ENCODE measurements at places on chromosomes 11 and 22.
A peak's percentile ranks its signal among the peaks of the same experiment; 100 is the strongest.

DNA sequence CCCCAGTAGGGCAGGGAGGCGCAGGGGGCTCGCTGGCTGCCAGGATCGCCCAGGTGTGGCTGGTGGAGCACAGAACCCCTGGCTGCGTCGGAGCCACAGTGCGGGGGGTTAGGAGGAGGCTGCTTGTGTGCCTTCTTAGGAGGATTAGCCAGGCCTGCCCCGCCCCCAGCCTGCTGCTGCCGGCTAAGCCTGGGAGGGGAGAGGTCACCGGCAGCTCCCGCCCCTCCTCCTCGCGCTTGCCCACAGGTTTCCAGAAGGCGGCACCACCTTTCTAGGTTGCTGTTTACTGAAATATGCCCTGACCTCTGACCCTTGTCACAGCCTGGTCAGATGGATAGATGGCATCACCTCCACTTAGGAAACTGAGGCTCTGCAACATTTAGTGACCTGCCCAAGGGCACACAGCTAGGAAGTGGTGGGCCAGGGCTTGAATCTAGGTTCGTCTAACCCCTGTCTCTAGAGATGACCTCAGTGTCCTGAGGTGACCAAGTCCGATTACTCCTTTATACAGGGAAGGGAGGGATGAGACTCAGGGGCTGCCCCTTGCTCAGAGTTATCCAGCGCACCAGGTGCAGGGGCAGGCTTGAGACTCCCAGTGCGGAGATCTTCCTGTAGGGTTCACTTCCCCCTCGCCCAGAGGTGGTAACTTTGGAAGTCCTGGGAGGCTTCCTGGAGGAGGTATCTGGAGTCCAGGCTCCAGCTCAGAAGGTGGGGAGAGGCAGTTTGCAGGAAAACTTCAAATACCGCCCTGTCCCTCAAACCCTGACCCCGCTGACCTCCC lies 44.0 kb downstream of the MYO7A start:
- DNase-seq = no peak

GRCh38 chr11:134819041-134819440 lies 407.0 kb upstream of the B3GAT1 start:
- DNase-seq = no peak

GRCh38 chr22:46104881-46105493 lies 45.3 kb upstream of the PPARA start:
- DNase-seq = no peak

- DNase-seq = no peak
These were observed 57.4 kb downstream of the JAM3 start for GRCh38 chr11:134126217-134126822.

DNA sequence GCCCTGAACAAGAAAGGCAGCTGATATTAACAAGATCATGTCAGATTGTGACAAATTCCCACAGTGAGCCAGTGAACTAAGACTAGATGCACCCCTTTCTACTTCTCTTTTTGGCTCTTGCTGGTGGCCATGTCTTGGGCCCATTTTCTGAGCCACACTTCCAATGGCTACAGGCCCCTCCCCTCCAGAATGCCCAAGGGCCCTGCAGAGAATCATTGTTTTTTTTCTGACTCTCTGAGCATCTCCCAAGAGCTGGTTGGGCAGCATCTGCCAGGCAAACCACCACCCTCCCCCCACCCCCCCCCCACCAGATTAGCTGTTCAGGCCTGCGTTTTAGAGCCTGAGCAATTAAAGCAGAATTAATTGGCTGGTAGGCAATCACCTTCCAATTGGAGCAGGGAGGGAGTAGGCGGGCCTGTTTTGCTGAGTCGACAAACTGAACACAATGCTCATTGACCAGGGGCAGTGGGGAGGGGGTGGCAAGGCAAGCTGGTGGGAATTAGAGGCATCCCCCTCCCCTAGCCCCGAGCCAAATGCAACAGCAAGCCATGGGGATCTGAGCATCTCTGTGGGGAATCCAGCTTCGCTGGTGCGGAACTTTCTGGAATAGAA lies 541.4 kb downstream of the MN1 start:
- no peak for DNase-seq

GRCh38 chr22:32903507-32903906 lies 102.0 kb downstream of the TIMP3 start:
- DNase-seq = no peak

- DNase-seq = no peak
These were observed 51.8 kb downstream of the IGSF9B start for GRCh38 chr11:133904818-133905515.

DNA sequence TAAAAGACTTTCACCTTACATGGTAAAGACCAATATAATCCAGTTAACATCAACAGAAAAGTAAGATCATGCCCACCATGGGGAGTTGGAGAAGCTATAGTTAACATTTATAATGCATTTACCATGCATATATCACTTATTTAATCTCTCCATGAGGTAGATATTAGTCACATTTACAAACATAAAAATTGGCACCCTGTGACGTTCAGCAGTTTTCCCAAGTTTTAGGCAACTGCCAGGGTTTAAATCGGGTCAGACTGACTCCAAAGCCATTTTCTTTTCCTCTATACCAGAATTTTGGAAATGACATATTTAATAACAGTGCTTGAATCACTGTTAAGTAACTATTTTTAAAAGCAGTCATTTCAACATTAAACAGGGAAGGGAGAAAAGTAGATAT lies 266.3 kb downstream of the DDX10 start:
- DNase-seq = no peak

DNA sequence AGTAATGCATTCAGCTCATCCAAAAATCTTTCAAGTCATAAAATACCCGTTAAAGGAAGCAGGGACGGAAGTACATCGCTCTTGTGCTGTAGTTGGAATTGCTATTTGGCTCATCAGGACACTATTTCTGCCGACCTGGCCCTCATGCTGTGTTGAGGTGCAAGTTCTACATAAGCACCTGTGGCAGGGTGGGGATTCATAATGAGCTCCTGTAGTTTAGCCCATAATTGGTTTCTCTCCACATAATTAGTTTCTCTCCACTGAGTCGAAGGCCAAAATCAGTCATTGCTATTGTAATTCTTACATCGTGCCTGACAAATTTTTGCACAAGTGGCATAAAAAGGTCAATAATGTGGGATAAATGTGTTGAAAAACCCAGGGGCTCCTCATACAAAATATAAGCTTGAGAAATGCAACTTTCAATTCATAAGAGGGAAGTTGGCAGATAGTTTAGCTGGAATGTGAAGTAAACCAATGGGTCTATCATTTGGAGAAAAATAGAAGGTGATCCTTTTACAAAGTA lies 14.9 kb upstream of the ISX start:
- DNase-seq = no peak

- no peak for DNase-seq
These were observed 81.7 kb downstream of the C11orf91 start for GRCh38 chr11:33618956-33619355.

DNA sequence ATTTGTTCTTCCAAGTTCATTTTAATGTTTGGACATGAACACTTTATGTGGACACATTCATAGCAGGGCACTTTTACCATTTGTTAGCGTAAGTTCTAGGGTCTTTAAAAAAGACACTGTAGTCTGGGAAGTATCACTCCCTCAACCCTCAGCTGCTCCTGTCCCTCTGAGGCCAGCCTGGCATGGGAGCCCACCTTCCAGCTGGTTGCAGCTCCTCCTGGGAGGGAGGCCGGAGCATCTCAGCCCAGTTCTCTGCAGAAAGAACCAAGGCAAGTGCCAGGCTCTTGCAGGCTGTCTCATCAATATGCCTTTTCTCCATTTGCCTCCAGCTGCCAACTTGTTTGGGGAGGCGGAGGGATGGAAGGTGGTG lies 150.6 kb downstream of the OPCML start:
- no peak for DNase-seq

- no peak for DNase-seq
These were observed 5.8 kb upstream of the MIEF1 start for GRCh38 chr22:39496131-39496838.

DNA sequence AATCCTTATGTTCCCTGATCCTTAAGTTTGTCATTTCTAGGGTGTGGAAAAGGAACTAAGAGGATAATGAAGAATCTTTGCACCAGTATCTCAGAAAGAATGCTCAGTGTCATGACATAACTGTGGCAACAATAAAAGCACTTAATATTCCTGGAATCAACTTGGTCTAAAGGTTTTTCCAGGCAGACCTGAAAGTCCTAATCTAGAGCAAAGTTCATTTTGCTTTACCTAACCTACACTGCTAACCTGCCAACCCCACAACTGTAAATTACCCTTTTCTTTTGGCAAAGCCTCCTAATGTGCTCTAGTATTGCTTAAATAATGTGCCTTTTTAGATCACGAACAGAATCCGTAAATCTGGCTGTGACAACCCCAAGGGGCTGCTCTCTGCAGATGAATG lies 82.5 kb downstream of the AMBRA1 start:
- no peak for DNase-seq

DNA sequence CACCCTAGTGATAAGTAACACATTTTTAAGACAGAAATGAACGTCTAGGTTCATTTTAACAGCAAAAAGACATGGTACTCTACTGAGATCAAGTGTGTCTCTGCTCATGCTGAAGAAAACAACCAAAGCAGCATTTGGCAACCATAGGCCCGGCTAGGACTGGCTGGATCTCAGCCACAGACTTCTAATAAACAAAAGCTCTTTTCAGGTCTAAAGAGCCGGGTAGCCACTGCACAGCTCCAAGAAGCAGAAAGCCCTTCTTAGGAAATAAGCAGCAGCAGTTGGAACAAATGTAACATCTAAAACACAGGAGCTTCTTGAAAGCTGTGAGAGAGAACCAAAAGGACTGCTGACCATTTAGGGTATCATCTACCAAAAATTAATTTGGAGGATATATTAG lies 37.6 kb downstream of the PITPNB start:
- DNase-seq = no peak

- DNase-seq = no peak
These were observed 29.8 kb downstream of the SIK3 start for GRCh38 chr11:117068303-117068860.

DNA sequence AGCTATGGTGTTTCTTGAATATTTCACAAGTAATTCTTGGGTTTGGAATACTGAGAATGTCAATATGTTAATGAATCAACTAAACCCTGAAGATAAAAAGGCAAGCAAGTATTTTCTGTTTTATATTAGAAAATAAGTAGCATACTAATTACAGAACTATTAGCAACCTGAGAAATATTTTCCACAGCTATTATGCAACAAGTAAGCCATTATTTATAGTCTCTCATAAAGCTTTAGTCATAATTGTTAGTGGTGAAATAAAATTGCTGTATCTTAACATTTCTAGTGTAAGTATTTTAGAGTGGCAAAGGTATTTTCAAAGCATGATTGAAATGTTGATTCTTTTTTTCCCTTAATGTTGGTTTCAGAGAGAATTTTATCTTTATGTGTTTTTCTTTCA lies 53.3 kb downstream of the FAR1 start:
- DNase-seq = no peak

GRCh38 chr11:133753150-133753549 lies 92.2 kb downstream of the SPATA19 start:
- no peak for DNase-seq

DNA sequence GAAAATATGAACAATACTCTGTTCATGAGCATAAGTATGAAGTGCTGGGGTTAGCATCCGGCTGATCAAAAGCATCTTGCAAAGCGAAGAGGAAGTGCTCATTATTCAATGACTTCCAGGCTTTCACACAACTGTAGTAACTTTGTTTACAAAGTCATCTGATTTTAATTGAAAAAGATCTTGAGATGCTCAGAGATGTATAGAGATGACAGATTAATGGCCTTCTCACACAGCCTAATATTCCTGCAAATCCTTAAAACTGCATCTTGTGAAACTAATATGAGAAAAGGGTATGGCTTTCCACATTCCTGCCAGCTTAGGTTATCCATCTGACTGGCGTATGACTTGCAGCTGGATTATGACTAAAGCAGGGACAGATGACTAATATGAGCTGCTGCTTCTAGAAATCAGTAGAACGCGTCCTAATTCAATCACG lies 125.4 kb downstream of the CASP12 start:
- no peak for DNase-seq

GRCh38 chr11:33271059-33271458 lies 13.9 kb downstream of the HIPK3 start:
- DNase-seq = no peak

DNA sequence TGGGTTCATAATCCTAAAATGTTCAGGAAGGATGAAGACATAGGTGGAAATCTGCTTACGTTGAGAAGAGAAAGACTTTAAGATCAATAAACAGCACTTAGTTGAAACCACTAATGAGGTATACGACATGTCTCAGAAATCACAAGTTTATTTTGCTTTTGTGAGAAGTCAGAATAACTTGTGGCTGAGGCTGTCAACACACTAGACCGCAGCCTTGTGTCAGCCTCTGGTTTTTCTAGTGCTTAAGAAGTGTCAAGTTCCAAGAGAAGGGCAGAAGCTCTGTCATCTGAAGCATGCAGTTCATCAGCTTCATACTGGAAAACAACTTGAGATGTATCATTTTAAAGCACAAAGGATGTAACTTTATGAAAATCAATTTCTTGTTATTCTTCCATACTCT lies 420.9 kb downstream of the METTL15 start:
- DNase-seq = no peak

- no peak for DNase-seq
These were observed 1.4 kb upstream of the LHFPL7 start for GRCh38 chr22:24947881-24948280.

- no peak for DNase-seq
These were observed 696.6 kb downstream of the KCNA4 start for GRCh38 chr11:29320196-29320595.

DNA sequence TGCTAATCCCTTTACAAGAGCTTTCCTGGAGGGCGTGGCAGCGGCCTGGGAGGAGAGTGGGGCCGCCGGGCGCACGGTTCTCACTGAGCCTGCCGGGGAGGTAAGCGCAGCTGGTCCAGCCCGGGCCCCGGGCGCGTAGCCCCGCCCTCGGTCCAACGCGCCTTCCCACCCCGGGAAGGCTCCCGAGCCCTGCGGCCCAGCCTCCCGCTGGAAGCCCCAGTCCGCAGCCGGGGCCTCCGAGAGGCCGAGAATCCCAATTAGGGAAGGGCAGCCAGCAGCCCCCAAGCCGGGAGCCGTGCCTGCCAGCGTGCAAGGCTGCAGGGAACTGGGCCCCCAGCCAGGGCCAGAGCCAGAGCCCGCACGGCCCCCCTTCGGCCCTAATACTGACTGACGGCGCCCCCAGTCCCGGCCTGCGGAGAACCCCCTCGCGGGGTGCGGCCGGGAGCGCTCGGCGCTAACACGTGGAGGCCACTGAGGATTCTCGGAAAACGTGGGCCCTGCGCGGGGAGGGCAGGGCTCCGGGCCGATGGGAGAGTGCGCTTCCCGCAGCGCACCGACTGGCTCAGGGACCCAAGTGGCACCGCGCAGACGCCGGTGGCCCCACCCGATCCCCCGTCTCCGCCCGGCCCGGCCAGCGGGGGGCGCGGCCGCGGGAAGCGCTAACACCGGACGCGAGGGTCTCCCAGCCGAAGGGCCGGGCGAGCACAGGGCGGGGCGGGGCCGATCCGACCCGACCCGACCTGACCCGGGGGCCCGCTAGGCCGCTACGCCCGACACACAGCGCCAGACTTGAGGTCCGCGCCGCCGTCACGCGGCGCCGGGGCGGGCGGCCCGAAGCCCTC lies 5.7 kb downstream of the ZFTA start:
- DNase-seq = peak; percentile 33

GRCh38 chr11:130394615-130395014 lies 33.8 kb downstream of the ADAMTS8 start:
- no peak for DNase-seq
